ENCODE measurements at places on chromosomes 5 and 9.

GRCh38 chr5:537098-537497, 12.8 kb upstream of the SLC9A3 start:
- no peak for DNase-seq

GRCh38 chr9:18866121-18866831, 166.7 kb downstream of the SAXO1 start:
- DNase-seq, result no peak

DNA sequence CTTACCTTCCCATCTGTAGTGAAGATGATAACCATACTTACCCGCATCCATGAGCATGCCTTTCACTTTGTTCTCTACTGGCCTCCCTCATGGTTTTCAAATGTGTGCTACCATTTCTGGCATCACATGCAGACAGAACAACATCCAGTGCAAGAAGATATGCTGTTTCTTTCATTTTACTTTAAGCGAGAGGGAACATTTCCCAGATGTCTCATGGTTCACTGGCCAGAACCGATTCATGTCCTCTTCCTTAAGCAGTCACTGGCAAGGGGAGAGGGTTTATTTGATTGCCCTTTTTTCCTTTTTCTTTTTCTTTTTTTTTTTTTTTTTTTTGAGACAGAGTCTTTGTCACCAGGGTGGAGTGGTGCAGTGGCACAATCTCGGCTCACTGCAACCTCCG, 37.7 kb downstream of the ARRDC3 start:
- no peak for DNase-seq

GRCh38 chr5:169296419-169297143, 4.4 kb downstream of the SLIT3 start:
- no peak for DNase-seq

All from NCI-H1105 (cell line).